ENCODE measurements at places on chromosomes 12 and 14.

DNA sequence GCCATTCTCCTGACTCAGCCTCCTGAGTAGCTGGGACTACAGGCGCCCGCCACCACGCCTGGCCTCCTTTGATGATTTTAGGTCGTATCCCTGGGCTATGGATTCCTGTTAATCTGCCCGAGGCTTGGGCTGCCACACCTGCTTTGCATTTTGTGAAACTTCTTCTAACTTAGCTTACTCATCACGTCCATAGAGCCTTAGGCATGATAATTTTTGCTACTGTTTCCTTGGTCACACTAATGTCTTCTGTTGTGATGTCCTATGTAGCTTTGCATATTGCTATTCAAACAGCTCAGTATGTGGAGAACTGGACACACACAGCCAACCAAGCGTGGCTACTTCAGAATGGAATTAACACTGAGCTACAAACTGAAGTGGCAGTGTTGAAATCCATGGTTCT is 47.5 kb upstream of the DDX11 start:
- no peak overlapping the region for H3K27ac ChIP-seq
- H3K36me3 ChIP-seq, result no peaks in the 10 kb centered on the region
- no peaks in the 10 kb centered on the region for H3K27me3 ChIP-seq
- no peaks in the 10 kb centered on the region for H3K4me1 ChIP-seq

GRCh38 chr12:24014915-24015832 is 65.7 kb upstream of the SOX5 start:
- no peak overlapping the region for H3K27ac ChIP-seq
- DNase-seq, result no peak
- no peaks in the 10 kb centered on the region for H3K27me3 ChIP-seq
- no peak overlapping the region for H3K4me3 ChIP-seq
- H3K4me1 ChIP-seq, result no peaks in the 10 kb centered on the region

DNA sequence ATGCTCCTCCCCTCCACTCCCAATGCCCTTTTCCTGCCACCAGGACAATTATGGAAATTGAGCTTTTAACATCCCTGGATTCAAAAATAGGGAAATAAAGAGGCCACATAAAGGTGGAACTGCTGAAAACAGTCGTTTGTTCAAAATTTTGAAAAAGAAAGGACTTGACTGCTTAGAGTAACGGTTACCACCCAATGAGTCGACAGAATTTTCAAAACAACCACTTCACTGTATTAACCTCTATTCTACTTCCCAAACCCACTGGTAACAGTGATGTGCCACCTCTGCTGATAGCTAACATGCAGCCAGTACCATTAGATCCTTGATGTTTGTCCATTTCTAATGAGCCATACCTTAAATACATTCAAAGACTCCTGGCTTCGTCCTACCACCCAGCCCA is 4.9 kb downstream of the ST8SIA1 start:
- no peak overlapping the region for H3K27ac ChIP-seq
- no peaks in the 10 kb centered on the region for H3K27me3 ChIP-seq
- no peak for DNase-seq
- H3K4me1 ChIP-seq, result no peaks in the 10 kb centered on the region
- H3K4me3 ChIP-seq, result no peak overlapping the region

GRCh38 chr14:39179042-39179441 is 4.0 kb downstream of the PNN start:
- H3K4me1 ChIP-seq, result peaks cover 21% of the 10 kb centered on the region
- DNase-seq, result no peak
- H3K27ac ChIP-seq, result no peak overlapping the region

- H3K4me1 ChIP-seq, result no peaks in the 10 kb centered on the region
- DNase-seq, result no peak
- no peak overlapping the region for H3K4me3 ChIP-seq
- no peak overlapping the region for H3K27ac ChIP-seq
- no peaks in the 10 kb centered on the region for H3K27me3 ChIP-seq
- no peaks in the 10 kb centered on the region for H3K36me3 ChIP-seq
Measured at GRCh38 chr14:86882818-86883217, 1110.2 kb downstream of the GALC start.

DNA sequence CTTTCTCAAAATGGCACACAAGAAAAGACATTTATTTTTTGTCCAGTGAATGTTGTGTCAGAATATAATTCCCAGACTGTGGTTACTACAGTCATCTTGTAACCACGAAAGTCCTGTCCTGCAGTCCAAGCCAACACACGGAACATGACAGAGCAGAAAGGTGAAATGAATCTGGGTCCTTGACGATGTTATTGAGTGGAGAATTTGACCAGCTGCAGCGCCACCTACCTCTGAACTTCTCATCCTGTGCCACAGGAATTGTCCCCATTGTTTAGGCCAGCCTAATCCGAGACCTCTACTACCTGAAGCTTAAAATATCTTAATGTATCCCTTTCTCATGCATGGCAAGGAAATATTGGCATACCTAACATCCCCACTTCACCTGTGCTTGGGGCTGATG is 64.1 kb upstream of the OTX2 start:
- no peaks in the 10 kb centered on the region for H3K4me1 ChIP-seq
- no peaks in the 10 kb centered on the region for H3K27me3 ChIP-seq
- no peak overlapping the region for H3K4me3 ChIP-seq
- DNase-seq, result no peak
- H3K27ac ChIP-seq, result no peak overlapping the region

DNA sequence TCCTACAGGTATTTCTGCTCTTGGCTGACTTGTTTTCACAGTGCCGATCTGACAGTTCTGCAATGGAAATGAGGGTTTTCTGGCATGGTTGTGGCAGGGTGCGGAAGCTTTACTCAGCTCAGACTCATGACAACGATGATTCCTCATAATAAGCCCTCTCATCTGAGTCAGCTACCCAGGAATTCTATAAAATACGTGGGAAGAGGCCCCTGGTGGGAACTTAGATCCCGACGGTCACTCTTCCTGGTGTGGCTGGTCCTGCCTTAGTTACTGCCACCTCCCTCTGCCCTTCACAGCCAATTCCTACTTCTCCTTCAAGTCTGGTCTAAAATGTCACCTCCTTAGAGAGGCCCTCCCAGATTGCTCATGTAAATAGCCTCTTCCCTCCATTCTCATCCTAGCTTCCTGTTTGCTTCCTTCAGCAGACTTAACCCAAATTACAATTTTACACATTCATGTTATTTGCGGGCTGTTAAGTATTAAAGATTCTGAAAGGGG is 104.2 kb upstream of the MAP1LC3B2 start:
- no peak for DNase-seq
- H3K27ac ChIP-seq, result peak overlapping the region; percentile 89
- H3K27me3 ChIP-seq, result no peaks in the 10 kb centered on the region
- no peak overlapping the region for H3K4me3 ChIP-seq

DNA sequence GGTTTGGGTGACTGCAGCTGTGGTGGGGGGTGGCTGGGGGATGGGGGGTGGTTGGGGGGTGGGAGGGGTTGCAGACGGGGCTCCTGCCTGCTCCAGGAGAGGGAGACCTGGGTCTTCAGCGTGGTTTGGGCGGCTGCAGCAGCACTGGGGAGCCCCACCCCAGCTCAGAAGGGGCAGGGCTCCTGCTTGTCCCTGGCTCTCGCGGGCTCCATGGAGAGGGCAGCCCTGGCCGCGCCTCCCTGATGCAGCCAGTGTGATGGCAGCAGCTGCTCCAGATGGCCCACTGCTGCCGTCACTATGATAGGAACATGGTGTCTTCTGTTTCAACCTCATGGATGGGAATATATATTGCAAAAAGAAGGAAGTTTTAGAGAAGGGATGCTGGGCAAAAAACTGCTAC is 22.9 kb downstream of the TRHDE start:
- DNase-seq, result no peak
- H3K36me3 ChIP-seq, result no peaks in the 10 kb centered on the region
- no peak overlapping the region for H3K27ac ChIP-seq

DNA sequence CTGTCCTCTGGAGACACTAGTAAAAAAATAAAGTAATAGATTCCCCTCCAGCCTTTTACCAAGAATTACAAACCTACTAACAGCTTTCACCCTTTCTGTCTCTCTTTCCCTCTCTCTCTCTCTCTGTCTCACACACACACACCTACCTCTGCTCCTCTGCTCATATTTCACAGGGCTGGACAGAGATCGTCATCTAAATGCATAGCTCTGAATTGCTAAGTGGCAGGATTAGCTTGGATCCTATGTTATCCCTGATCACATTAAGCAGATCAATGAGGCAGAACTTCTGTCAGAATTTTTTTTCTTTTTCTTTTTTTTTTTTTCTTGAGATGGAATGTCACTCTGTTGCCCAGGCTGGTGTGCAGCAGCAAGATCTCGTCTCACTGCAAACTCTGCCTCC is 22.9 kb downstream of the VCPKMT start:
- H3K27ac ChIP-seq, result no peak overlapping the region
- H3K4me3 ChIP-seq, result no peak overlapping the region
- no peak for DNase-seq
- H3K36me3 ChIP-seq, result no peaks in the 10 kb centered on the region

GRCh38 chr12:92968176-92968813 is 39.2 kb upstream of the EEA1 start:
- H3K27me3 ChIP-seq, result no peaks in the 10 kb centered on the region
- H3K36me3 ChIP-seq, result no peaks in the 10 kb centered on the region
- DNase-seq, result no peak
- H3K4me3 ChIP-seq, result no peak overlapping the region

DNA sequence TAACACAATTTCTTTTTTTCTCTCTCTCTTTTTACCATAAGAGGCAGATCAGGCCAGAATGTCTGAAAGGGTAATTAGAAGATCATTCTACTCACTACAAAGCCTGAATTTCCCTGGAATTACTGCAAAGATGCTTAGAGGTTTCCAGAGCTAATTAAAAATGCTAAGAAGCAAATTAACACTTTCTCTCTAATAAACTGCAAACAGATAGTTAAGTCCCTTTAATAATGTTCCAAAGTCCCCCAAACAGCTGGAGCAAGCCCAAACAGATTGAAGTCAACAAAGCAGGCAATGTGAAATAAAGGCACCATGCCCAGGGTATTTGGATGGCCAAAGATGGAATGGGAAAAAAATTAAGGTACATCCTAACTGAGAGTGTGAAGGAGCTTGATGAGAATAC is 208.8 kb upstream of the LRFN5 start:
- DNase-seq, result no peak
- no peaks in the 10 kb centered on the region for H3K27me3 ChIP-seq
- no peak overlapping the region for H3K27ac ChIP-seq

DNA sequence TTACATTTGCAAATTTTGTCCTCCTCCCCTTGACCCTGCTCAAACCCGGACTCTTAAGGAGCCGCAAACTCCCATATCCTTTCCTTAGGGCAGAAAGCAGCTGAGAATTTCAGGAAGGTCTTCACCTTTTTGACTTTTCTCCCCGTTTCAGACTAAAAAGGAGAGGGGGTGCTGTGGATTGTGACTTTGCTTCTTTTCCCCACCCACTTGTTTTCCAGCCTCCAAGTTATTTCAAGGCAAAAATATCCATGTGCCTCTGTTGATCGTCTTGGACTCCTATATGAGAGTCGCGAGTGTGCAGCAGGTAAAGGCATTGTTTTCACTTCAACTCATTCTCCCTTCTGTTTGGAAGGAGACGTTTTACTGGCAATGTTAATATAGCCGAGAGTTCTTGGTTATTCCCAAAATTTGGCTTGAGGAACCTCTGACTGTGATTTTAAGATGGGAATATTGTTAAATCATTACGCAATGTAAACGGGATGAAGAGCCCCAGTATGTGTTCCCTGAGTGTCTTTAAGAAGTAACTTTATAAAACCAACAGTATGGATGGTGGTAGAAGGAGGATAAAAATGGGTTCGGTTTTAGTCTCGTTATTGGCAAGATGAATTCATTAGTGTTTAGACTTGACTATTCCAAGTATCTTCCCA is 663 bp downstream of the LRRK2 start:
- peak overlapping the region; percentile 81 for H3K4me3 ChIP-seq
- H3K27me3 ChIP-seq, result no peaks in the 10 kb centered on the region
- H3K36me3 ChIP-seq, result no peaks in the 10 kb centered on the region
- DNase-seq, result no peak
- peaks cover 40% of the 10 kb centered on the region for H3K4me1 ChIP-seq
- peak overlapping the region; percentile 97 for H3K27ac ChIP-seq

DNA sequence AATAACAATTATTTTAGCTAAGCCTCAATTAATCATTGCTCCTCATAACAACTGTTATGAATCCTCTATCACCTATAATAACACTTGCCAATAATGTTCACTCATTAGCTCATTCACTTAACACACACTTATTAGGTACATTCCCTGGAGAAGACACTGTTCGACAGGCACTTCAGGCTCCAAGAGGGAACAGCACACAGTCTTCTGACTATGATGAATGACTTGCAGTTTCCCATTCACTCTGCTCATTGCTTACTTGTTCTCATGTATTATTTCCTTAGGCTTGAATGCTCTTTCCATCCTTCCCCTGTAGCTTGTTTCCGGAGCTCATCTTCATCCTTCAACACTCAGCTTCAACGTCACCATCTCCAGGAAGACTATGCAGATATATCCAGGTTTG is 437.3 kb downstream of the TMEM132D start:
- no peak for DNase-seq
- no peak overlapping the region for H3K4me3 ChIP-seq
- no peaks in the 10 kb centered on the region for H3K27me3 ChIP-seq
- no peaks in the 10 kb centered on the region for H3K4me1 ChIP-seq
- no peaks in the 10 kb centered on the region for H3K36me3 ChIP-seq
- H3K27ac ChIP-seq, result no peak overlapping the region

- H3K27me3 ChIP-seq, result no peaks in the 10 kb centered on the region
- H3K4me3 ChIP-seq, result no peak overlapping the region
- no peaks in the 10 kb centered on the region for H3K4me1 ChIP-seq
- H3K27ac ChIP-seq, result no peak overlapping the region
- DNase-seq, result no peak
Measured at GRCh38 chr14:68994056-68994455, 15.0 kb upstream of the ACTN1 start.

DNA sequence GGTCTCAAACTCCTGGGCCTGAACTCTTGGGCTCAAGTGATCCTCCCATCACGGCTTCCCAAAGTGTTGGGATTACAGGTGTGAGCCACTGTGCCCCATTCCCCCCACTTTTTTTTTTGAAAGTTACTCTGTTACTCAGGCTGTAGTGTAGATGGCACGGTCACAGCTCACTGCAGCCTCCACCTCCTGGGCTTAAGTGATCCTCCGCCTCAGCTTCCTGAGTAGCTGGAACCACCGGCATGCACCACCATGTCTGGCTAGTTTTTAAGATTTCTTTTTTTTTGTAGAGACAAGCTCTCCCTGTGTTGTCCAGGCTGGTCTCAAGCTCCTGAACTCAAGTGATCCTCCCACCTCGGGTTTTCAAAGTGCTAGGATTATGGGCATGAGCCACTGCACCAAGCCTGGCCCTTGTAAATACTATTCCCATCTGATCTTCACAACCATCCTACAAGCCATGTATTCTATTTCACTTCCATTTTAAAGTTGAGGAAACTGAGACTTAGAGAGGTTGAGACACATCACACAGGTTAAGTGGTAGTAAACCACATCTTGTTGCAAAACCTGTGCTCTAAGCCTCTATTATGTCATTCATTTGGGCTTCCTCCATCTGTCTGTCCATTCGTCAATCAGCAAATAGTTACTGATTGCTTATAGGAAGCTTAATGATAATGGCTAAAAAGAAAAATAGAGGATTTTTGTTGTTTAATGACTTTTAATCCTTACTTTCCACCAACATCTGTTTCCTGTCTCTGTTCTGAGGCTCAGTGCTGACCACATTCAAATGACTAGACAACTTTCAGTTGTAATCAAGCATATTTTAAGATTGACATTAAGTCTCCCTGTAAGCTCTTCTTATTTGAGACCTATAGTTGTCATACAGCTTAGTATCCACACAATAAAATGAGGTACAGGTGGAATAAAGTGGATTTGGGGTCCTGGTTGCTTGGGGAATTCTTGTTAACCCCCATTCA is 9.2 kb downstream of the ASCL4 start:
- DNase-seq, result no peak
- no peaks in the 10 kb centered on the region for H3K36me3 ChIP-seq
- H3K4me1 ChIP-seq, result no peaks in the 10 kb centered on the region
- no peak overlapping the region for H3K27ac ChIP-seq
- peaks cover 2% of the 10 kb centered on the region for H3K27me3 ChIP-seq
- no peak overlapping the region for H3K4me3 ChIP-seq

Measured in tibial artery (tissue), 4 donors.